ENCODE measurements at places on chromosomes 4 and X.
A peak's percentile ranks its signal among the peaks of the same experiment; 100 is the strongest.

DNA sequence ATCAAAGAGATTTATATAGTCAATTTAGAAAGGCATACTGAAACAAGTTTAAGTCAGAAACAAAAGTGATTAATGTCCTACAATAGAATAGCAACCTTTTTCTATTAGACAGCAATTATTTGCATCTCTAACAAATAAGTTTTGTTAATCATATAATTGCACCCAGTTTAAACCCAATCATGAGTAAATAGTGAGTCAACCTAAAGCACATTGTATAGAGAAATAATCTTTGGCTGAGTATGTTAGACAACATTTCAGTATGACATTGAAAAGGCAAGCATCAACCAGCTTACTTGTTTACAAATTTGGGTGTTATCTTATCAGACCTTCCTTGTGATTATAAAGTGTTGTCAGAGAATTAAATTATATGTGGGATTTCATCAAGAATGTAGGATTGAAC is 209.5 kb downstream of the IL15 start:
- no peak for DNase-seq

DNA sequence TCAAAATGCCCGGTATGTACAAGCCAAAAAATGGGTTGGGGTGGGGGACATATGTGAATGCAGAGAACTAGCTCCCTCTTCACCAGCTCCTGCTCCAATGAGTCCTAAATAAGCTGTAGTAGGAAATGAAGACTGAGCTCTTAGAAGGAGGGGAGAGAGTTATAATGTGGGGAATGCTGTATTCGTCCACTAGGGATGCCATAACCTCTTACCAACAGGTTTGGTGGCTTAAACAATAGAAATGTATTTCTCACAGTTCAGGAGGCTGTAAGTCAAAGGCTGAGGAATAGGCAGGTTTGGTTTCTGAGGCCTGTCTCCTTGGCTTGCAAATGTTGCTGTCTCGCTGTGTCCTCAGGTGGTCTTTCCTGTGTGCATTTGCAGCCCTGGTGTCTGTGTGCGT is 4.4 kb upstream of the INPP4B start:
- DNase-seq, result no peak

GRCh38 chrX:70456256-70456655 is 11.6 kb downstream of the DLG3 start:
- DNase-seq, result no peak

- no peak for DNase-seq
These were observed 244.5 kb downstream of the SCFD2 start for GRCh38 chr4:53121264-53121865.

- DNase-seq, result no peak
These were observed 158.6 kb downstream of the TET2 start for GRCh38 chr4:105305019-105305836.

- no peak for DNase-seq
These were observed 204.9 kb downstream of the MAD2L1 start for GRCh38 chr4:119861731-119862130.

DNA sequence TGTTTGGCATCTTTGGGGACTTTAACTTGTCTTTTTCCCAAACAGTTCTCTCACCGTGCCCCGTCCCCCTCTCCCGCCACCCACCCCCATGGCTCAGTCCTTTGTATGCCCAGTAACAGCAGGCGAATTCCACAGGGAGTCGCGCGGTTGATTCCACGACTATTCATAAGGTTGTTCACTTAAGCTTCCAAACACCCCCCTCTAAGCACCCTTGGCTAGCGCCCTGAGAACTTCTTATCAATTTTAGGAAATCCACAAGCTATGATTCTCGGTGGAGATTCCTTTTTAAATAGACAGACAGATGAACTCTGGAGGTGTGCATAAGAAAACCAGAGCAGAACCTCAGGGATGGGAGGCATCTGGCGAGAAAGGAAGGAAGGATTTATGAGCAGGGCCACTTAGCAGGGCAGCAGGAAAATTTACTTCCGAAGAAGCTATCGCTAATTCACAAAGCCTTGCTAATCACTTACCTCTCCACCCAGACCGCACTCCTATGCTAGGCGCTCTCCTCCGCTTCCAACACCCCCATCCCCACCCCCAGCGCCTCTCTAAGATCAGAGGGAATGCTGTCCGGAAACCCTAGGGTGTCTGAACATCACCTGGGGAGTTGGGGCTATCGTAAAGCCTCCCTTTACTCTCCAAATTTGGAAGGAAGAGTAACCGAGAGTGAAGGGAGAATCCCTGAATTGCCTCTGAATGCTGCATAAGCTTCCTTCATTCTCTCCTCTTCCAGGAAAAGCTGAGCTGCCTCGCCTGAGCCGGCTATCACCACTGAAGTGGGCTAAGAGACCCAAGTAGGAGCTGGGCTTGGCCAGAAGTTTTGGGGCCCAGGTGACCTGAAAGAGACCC is 1.7 kb downstream of the UNC5C start:
- DNase-seq, result no peak

GRCh38 chrX:63735882-63736281 is 49.1 kb downstream of the ARHGEF9 start:
- no peak for DNase-seq

GRCh38 chr4:80253510-80253909 is 13.0 kb upstream of the FGF5 start:
- DNase-seq, result no peak

- peak; percentile 12 for DNase-seq
These were observed 236.1 kb downstream of the OPHN1 start for GRCh38 chrX:68196939-68197791.

DNA sequence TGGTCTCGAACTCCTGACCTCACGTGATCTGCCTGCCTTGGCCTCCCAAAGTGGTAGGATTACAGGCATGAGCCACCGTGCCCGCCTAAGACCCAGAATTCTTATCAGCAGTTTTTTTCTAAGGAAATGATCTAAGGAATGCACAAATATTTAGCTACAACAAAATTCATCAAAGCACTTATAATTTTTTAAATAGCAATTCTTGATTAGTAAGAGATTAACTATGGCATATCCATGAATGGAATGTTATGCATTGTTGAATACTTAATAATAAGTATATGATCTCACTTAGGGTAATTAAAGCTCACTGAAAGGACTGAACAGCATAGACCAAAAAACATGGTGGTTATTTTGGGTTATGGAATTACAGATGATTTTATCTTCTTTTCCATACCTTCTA is 18.4 kb downstream of the CENPU start:
- DNase-seq, result no peak

DNA sequence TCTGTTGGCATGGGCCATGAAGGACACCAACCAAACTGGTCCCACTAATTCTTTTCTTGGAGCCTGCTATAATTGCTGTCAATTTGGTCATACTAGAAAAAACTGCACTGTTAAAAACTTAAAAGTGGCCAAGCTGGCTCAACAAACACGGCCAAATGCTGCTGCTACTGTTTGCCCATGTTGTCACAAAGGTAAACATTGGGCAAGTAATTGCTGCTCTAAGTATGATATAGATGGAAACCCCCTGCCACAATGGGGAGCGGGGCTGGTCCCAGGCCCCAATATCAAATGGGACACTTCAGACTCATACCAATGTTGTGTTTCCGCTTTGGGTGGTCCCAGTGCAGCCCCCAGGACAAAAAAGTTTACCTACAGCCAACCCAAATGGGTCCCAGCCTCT is 52.1 kb downstream of the SPIN3 start:
- no peak for DNase-seq

DNA sequence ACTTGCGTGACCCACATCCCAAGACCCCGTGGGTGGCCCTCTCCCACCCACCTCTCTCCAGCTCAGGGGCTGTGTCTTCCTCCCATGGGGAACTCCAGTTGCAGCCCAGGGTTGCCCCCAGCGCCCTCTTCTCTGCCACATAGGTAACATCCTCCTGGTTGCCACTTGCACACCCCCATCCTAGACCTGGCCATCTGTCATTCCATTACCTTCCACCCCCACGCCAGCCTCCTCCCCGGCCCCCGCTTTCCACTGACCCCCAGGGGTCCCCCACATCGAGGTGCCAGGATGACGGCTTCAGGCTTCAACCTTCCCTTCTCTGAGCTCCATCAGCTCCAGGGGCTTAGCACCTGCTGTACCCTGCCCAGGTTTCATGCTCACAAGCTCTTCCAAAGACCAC is 28.1 kb upstream of the IL3RA start:
- DNase-seq, result no peak

DNA sequence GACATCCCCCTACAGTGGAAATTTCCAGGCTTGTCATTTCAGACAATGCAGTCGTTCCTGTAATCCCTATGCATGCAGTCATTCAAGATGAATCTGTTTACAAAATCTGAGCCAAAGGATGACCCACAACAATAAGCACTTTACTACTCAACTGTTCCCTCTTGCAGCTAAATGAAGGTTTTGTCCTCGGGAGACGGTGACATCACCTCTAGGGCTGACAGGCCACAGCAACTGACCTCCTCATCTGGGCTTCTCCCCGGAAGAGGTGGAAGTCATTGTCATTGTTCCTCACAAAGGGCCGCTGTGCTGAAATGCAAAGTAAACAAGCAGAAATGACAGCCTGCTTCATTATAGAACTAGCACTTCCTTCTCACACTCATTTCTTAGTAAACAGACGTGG is 29.2 kb downstream of the CLRN2 start:
- no peak for DNase-seq

- no peak for DNase-seq
These were observed 64.3 kb upstream of the CCDC160 start for GRCh38 chrX:134172588-134173259.

DNA sequence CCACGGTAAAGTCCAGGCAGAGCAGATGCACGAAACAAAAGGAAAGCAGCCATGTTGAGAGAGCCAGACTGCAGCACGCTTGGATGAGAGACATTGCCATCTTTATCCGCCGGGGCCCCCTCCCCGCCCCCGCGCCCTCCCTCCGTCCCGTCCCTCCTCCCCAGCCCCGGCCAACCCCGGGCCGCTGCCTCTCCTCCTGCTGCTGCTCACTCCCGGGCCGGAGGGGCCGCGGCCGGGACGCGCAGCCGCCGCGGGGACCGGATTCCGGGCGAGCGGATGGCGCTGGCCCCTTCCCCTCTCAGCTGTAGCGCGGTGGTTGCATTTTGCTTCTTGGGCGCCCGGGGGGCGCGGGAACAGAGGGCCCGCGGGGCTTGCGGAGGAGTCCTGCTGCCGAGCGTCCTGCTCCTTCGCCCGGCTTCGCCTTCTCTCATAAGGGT is 542 bp downstream of the RNF150 start:
- no peak for DNase-seq

- no peak for DNase-seq
These were observed 41.7 kb downstream of the KLHL34 start for GRCh38 chrX:21616386-21616785.

DNA sequence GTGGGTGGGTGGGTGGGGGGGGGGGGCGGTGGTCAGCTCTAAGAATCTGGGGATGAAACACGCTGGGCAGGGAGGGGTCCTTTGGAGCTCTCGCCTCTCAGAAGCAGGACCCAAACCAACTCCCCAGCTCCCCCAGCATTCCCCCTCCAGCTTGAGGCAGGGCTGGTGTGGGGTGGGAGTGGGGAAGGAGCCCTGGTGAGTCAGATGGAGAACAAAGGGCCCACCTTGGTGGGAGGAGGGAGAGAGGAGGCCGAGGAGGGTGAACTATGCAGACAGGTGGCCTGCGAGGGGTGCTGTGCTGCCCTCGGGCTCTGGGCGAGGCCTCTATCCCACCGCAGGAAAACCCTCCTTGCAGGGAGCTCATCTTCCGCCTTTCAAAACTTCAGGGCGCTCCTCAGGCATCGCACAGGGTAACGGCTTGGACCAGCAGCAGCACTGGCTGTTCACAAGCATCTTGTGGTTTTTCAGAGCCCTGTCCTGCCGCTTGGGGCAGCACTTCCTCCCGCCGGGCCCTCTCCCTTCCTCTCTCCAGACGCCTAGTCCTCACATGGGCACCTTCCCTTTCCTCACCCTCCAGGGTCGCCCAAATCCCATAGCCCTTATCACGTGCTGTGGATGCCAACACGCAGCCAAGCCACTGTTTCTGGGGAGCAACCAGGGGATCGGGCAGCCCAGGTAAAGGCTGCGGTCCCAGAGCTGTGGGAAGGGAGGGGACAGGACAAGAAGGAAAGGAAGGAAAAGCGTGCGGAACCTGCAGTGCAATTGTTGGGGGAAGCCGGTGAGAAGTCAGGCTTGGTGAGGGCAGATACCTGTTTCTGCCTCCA is 34.0 kb upstream of the GRPEL1 start:
- peak; percentile 8 for DNase-seq

- DNase-seq, result no peak
These were observed 761 bp downstream of the FGFRL1 start for GRCh38 chr4:1012034-1012739.
